ENCODE measurements at places on chromosomes 3 and 15.

GRCh38 chr3:183178833-183179549, 16.5 kb upstream of the LAMP3 start:
- peak; percentile 41 for DNase-seq

DNA sequence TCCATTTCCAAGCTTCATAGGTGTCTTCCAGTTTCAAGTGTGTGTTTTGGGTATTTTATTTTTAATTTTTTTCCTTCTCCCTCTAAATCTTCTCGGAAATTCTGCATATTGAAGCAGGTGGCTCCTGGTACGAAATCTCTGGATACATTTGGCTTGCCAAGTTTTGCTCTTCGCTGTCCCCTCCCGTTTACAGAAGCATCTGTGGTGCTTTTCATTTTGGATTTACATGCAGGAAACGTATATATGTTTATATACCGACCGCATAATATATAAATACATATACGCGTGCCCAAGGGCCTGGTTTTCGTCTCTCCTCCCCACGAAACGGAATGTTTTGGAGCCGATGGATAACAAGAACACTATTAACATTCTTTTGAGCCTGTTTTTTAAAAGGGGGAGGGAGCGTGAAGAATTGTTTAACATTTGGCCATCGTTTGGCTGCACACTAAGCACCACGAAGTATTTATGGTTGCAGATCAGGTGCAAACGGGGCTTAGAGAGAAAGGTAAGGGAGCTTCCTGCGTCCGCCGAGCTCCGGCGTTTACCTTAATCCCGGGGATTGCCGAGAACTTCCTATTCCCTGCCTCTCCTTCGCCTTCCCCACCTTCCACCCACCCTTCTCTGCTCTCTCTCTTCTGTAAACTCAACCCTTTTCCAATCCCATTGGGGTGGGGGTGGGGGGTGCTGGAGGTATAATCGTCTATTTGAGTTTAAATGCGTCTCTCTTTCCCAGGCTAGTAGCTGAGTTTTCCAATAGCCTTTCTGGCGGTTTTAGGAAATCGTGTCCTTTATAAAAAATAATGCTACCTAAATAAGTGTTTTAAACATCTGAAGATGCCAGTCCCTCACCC, 1.1 kb upstream of the NLGN1 start:
- peak; percentile 13 for DNase-seq

- DNase-seq = no peak
These were observed 51.6 kb upstream of the THUMPD3 start for GRCh38 chr3:9311228-9311627.

DNA sequence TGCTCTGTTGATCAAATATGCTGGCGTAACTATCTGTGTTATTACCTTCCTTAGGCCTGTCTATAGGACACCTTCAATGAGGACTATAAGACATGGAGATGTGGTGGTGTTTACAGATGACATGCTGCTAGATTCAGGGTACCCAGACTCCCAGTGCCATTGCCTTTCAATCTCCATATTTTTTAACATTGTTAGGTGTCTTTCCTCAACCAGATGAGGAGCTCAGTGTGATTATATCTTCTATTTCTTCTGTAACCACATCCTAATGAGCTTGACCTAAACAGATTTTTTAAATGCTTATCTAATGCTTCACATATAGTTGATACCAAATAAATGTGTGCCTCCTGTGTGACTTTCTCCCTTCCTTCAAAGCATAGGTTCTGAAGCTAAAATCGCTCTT, 730.1 kb upstream of the NR2F2 start:
- DNase-seq = no peak

DNA sequence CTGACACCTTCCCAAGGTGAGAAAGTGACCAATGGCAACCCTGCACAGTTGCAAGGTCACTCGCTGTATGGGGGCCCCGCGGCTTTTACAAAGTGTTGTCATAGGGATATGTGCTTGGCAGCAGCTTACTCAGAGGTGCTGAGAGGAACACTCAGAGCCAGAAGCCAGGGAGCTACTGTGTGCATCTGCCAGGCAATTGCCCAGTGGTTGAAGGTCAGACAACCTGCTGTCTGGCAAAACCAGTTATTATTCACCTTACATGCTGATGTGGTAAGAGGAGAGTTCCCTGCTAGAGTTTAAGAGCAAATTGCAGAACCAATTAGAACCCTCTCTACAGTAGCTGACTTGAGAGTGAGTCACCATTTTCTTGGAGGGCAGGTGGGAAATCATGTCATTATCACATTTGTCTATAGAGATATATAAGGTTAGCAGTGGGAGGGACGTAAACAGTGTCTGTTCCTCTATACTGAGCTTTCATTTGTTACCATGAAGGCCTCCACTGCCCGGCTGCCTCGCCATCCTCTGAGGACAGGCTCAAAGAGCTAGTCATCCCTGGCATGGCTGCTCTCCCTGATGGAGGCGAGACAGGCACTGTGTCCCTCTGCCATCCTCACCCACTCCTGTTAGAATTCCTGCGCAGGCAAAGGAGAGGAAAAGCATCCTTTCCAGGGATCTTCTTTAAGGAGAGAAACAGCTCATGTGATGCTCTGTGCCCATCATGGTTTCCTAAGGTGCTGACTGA, 274.4 kb downstream of the PLCL2 start:
- peak; percentile 36 for DNase-seq

GRCh38 chr15:77514641-77515402, 94.1 kb downstream of the HMG20A start:
- DNase-seq = no peak

DNA sequence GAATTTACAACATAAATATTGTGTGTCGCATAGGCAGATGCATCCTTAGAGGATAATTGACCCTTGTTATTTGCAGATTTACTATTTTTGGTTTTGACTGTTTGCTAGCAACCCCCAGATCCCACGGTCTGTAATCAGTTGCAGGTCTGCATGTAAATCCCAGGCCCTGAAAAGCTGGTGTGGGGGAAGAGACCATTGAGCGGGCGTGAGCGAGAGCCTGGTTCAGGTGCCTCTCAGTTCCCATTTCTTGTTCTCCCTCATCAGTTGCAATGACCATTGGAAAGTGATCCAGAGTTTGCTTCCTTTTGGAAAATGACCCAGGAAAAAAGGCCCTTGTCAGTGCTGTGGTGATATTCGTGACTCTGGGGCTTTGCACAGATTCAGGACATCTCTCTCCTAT, 238.9 kb downstream of the UACA start:
- no peak for DNase-seq

GRCh38 chr3:72129501-72130094, 344.6 kb upstream of the PROK2 start:
- no peak for DNase-seq

DNA sequence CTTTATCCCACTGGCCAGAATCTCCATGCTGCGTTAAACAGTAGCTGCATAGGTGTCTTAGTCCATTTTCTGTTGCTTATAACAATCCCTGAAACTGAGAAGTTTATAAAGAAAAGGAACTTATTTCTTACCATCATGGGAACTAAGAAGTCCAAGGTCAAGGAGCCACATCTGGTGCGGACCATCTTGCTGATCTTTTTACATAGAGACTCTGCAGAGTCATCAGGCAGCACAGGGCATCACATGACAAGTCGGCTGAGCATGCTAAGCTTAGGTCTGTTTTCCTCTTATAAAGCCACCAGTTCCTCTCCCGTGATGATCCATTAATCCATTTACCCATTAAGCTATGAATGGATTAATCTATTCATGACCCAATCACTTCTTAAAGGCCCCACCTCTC, 22.4 kb upstream of the FAM174B start:
- DNase-seq = no peak

- peak; percentile 76 for DNase-seq
These were observed 25.8 kb upstream of the RPL39L start for GRCh38 chr3:187165144-187165543.

DNA sequence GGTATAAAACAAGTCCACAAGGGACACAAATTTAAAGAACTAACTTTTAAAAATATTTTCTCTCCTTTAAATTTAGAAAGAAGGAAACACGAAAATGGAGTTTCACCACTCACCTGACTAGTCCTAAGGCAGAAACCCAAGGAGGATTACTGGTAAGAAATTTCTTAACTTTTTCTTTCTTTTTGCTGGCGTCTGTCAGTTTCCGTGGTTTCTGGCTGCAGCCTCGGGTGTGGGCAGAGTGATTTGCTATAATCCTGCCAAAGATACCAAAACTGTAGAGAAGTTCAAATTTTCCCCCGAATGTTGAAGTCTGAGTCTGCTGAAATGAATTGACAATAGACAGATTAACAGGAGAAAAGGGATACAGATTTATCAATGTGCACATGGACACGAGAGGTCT, 843.6 kb upstream of the ALCAM start:
- no peak for DNase-seq

- DNase-seq = no peak
These were observed 71.3 kb upstream of the SLCO3A1 start for GRCh38 chr15:91782221-91782620.

- DNase-seq = peak; percentile 74
These were observed 7.1 kb downstream of the ALG3 start for GRCh38 chr3:184241447-184242296.

DNA sequence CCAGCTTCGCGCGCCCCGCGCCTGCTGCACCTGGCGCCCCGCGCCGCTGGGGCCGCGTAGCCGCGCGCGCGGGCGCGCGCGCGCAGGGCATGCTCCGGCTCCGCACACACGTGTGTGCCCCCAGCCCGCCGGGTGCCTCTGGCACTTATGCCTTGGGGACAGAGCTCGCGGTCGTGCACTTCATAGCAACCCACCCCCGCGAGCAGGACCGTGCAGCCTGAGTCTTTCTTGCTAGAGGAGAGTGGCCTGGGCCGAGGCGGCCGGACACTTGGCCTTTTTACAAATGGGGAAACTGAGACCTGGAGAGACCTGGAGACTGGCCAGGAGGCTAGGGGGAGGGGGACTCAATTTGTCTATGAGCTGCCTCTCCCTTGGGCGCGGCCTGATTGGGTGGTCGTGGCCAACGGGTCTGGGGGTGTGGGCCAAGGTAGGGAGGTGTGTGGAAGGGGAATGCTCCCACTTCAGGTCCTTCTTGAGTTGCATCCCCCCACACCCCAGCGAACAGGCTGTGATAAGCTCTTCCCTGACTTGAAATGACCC, 562 bp downstream of the NBEAL2 start:
- DNase-seq = no peak

GRCh38 chr3:45100981-45101407, 45.2 kb downstream of the CDCP1 start:
- DNase-seq = peak; percentile 46

- DNase-seq = peak; percentile 25
These were observed 328.3 kb downstream of the MFSD1 start for GRCh38 chr3:159130108-159130507.

DNA sequence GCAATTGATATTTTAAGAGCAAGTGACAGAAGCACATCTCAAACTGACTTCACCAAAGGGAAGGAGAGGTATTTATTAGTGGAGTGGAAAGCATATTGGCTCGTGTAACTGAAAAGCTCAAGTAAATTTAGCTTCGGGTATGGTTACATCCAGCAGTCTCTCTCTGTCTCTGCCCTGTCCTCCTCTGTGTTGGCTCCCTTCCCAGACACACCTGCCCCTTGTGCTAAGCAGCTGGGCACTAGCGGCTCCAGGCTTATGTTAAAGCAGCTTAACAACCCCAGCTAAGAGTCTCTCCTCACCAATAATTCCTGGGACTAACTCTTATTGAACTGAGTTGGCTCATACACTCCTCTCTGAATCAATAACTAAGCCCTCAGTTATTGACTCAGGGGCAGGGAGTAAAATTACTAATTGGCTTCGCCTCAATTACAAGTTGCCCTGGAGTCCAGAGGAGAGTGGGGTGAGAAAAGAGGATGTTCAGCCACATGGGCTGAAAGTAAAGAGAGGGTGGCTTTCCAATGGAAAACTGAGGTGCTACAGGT, 12.8 kb upstream of the SH3BP5 start:
- no peak for DNase-seq

All from epithelial cell of esophagus (primary cell).